LoVo (cell line): ENCODE measurements at places on chromosomes 12 and 14.

DNA sequence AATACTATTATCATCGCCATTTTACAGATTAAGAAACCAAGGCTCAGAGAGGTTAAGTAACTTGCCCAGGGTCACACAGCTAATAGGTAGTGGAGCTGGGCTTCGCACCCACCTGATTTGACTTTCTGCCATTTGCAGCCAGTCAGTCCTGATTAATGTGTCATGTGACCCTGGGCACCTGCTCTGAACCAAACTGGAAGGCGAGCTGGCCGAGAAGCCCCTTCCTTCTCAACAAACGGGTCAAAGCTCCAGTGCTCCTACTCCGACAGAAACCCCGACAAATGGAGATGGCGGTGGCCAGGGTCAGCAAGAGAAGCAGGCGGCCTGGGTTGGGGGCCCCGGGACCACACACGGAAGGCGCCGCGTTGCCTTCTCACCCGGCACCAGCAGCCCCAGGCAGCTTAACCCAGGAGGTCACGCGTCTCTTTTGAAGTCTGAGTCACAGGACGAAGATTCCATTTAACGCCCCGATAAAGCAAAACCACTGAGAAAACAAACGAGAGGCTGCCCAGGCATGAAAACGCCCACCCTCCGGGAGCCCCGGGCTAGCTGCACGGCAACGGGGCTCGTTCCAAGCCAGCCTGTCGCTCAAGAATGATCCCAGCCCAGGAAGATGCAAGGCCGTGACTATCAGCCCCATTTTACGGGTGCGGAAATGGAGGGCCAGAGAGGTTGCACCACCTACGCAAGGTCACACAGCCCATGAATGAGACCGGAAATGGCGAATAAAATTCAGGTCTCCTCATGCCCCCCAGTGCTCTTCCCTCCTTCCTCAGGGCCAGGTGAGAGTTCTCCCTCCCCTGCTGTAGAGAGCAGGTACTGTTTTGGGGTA is 124.8 kb downstream of the SCARB1 start:
- DNase-seq = no peak

- DNase-seq = no peak
These were observed 293.2 kb upstream of the FAR2 start for GRCh38 chr12:28855761-28856310.

- peak; percentile 79 for DNase-seq
These were observed at the start of gene RASSF3 for GRCh38 chr12:64610079-64610659. TSS of gene RASSF3 (plus strand) at chr12:64610495. CDS start at chr12:64610633, 138 bp downstream.

- DNase-seq = no peak
These were observed 6.5 kb downstream of the NOXRED1 start for GRCh38 chr14:77416836-77417235.

DNA sequence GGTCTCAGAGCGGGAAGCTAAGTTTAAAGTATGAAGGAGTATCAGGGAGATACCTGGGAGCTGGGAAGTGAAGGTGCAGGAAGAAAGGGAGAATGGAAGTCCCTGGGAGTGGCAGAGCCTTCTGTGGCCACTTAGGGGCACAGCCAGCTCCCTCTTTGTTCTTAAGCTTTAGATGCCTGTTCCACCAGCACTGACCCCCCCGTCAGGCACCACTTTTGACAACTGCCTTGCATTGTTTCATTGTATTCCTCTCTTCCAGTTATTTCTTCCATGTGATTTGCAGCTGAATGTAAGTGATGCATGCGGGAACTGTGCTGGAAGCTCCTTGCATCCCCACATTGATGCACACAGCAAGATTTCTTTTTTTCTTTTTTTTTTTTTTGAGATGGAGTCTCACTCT is 2.6 kb downstream of the GALNT16 start:
- no peak for DNase-seq
